ENCODE measurements at places on chromosomes 16 and 17.

- no peak for DNase-seq
These were observed 76.2 kb downstream of the NT5M start for GRCh38 chr17:17379197-17379991.

DNA sequence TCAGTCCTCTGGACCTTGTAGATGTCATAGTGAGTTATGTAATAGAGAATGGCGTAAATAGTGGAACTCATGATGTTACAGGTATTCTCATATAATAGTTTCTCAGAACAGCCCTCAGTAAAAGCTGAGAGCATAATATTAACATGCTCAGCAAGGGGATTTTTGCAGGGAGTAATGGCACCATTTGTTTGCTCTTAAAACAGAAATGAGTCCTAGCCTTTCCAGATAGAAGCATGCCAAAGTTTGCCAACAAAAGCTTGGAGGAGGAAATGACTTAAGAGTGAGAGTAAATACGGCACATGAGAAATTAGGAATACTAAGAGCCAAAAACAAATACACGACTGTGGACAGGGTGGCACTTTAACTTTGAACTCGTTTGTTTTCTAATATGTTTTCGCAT, 198.4 kb downstream of the ANKFN1 start:
- no peak for DNase-seq

GRCh38 chr16:13229039-13229438, 327.6 kb downstream of the SHISA9 start:
- no peak for DNase-seq

DNA sequence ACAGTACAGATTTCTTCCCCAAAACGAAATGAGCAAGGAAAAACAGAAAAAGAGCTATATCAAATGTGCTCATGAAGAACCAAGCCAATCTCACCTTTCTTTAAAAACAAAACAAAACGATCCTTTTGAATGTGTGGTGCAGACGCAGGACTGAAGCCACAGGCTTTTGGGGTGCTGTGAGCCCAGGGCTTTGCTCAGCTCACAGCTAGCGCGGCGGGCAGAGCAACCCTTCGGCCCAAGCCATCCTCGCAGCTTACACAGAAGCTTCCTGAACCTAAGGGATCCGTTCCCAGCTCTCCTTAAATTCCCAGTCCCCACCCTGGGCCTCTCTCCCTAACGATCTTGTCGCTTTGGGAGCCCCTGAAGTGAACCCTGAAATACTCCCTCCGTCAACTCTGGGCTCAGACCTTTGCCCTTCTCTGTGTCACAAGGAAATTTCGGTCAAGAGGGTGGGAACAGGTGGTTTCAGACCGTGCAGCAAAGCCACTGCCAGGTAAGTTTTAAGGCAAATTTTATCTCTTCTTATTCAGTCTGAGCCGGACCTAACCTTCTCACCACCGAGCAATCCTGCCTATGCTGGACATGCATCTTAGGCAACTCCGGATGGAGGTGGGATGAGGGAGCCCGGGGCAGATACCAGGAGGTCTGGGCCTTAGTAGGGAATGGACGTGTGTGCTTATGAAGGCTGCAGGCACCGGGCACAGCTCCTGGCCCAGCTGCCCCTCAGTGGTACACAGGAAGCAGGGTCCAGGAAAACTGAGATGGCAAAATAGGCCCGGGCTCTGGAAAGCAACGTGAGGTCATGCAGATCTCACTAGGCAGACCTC, 52.0 kb downstream of the COTL1 start:
- no peak for DNase-seq

DNA sequence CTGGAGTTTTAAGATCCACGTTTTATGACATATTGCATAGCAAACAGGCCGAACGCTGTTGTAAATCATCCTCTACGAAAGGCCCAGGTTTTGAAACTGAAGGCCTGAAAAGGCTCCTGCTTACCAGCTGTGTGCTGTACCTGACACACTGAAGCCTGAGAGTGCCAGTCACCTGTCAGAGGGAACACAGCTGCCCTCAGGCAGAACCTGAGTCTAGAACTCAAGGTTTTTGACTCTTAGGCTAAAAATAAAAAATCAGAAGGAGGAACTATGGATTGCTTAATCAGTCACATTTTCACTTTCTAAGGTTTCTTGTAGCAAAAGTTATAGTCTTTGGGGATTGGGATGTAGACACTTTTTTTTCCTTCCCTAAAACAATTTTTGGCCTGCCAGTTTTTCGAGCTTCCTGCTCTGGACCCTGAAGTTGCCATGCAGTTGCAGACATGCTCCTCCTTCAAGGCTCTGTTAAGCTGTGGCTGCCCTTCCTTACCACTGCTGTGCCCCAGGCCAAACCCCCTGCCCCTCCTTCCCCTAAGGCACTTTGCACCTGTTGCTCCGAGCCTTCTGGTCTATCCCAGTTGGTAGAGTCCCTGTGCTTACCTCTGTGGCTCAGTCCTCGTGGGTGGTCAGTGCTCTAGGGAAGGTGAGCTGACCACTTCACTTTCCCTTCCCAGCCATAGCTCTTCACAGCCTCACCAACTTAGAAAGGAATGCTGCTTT, 56.6 kb downstream of the TENT4B start:
- no peak for DNase-seq

DNA sequence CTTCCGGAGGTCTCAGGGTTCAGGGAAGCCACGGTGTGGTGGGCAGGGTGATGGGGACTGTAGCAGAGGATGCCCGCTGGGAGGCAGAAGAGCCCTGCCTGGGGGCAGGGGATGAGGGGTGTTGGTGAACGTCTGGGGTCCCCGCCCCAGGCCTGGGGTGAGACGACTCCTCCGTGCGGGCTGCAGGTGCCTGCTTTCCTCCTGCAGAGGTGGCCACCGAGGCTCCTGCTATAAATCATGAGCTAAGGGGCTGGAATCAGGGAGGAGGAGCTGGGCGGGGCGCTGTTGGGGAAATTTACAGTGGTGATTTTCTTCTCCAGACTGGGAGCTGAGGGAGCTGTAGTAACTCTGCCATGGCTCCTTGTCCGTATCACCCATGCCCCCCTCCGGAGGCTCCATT, 167.0 kb downstream of the MRM1 start:
- no peak for DNase-seq

GRCh38 chr16:85321509-85322271, 209.4 kb upstream of the CIBAR2 start:
- no peak for DNase-seq

GRCh38 chr17:233473-233941, 52.1 kb upstream of the DOC2B start:
- DNase-seq = no peak

DNA sequence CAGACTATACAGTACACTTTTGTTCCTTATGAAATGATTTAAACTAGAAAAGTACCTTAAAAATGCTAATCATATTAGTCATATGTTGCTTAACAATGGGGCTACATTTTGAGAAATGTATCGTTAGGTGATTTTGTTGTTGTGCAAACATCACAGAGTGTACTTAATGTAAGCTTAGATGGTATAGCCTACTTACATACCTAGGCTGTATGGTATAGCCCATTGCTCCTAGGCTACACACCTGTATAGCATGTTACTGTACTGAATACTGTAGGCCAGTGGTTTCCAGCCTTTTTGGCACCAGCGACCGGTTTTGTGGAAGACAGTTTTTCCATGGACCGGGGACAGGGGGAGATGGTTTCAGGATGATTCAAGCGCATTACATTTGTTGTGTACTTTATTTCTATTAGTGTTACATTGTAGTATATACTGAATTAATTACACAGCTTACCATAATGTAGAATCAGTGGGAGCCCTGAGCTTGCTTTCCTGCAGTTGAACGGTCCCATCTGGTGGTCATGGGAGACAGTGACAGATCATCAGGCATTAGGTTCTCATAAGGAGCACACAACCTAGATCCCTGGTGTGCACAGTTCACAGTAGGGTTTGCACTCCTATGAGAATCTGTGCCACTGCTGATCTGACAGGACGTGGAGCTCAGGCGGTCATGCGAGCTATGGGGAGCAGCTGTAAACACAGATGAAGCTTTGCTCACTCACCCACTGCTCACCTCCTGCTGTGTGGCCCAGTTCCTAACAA, 35.0 kb upstream of the MRC2 start:
- no peak for DNase-seq

GRCh38 chr17:16044487-16044886, 44.9 kb downstream of the TTC19 start:
- DNase-seq = no peak

- no peak for DNase-seq
These were observed 98.4 kb downstream of the XYLT1 start for GRCh38 chr16:17372386-17372785.

DNA sequence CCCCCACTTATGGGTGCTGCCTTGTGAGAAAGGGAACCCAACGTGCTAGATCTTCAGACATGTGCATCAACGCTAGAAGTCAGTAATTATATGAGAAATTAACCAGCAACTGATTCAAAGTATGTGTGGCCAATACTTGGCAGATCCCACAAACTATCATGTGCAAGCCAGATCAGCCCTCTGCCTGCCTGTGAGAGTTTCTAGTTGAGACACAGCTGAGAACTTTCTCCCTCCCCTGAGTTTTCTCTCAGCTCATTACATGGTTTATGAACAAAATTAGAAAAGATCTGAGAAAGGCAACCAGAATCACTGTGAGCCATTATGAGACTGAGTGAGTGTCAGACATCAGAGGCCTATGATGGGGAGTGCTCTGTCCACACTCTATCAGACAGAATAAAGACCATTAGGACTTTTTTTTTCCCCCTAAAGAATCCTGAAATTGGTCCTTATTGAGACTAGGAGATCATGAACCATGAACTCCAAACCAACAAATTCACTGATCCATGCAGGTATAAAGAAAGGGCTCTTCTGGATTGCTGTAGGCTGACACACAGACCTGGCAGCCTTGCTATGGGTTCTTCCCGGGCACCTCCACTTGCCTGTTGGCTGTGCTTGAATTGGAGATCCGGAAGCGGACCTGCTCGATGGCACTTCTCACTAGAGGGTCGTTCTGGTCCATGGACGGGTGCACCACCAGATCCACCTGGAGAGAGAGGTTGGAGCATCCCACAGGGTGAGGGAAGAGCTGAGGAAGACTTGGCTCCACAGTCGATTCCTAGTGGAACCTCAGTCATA, 51.5 kb downstream of the GTF3C1 start:
- DNase-seq = no peak

DNA sequence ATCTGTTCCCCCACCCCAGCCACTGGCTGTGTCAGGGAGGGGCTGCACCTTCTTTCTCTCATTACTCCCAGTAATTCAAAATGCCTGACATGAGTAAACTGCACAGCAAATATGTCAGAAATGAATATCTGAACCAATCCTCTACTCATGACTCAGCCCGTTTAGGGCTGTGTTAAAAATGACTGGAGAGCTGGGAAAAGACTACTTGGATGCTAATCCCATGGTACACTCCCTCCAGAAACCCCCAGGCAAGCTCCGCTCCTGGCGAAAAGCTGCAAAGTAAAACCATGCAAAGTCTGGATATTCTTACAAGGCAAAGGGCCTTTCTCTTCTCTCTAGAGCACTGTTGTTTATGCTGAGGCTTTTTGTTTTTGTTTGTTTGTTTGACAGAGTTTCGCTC, 448.1 kb upstream of the DYNLRB2 start:
- DNase-seq = no peak

Data from stimulated activated CD8-positive, alpha-beta memory T cell treated with anti-CD3 and anti-CD28 coated beads, Interleukin-4, amount 100 ng/mL, for 24 hours (primary cell).